ENCODE measurements at places on chromosomes 12 and 14.

DNA sequence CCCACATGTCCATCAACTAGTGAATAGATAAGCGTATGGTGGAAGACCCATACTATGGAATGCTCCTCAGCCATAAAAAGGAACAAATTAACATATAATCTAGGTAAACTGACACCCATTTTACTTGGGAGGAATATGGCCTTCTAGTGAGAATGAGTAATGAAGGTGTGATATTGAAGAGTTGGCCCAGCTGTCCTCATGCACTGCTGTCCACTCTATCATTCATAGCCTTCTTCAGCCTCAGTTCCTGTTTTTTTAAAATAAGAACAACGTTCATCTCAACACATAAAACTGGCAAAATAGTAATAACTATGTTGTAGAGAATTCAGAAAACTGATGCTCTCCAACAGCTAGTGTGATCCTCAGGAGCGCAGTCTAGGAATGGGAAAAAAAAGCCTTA, 26.5 kb upstream of the OXA1L start:
- DNase-seq = no peak

DNA sequence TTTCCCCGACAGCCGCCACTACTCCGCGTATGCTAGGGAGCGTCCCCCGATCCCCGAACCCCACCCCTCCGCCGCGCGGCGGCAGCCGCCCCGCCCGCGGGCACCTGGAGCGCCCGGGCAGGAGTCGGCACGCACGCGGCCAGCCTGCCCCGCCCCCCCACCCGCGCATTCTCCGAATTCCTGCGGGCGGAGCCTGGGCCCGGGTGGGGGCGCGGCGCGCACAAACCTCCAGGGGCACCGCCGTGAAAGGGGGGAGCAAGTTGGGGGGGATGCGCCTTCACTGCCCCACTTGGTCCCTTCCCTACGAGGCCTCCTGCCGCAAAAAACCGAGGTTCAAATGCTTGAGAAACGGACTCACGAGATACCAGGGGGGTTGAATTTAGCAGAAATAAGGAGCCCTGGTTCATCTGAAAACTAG, 1.7 kb downstream of the AJUBA start:
- no peak for DNase-seq

GRCh38 chr14:69543341-69544115, 31.1 kb downstream of the CCDC177 start:
- DNase-seq = peak; percentile 80

- DNase-seq = no peak
Measured at GRCh38 chr14:77195766-77196165, 14.2 kb downstream of the TMEM63C start.

DNA sequence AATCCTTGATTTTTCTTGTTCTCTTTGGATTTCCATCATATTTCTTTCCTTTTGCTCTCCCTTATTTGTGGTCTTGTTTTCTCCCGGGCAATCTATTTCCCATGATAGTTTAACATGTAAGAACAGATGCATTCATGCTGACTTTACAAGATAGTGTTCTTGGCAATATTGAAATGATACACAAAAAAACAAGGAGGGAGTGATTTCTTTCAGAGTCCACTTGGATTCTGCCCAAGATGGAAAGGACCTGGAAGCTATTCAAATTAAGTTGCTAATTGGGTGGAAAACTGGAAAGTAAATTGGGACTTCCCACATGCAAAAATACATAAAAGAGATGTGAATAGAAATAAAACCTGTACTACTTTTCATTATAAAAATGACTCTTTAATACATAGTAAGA, 14.4 kb upstream of the YARS2 start:
- DNase-seq = no peak

- DNase-seq = no peak
Measured at GRCh38 chr12:62306569-62307530, 46.6 kb downstream of the USP15 start.

GRCh38 chr12:1131811-1132224, 140.8 kb downstream of the ERC1 start:
- no peak for DNase-seq

DNA sequence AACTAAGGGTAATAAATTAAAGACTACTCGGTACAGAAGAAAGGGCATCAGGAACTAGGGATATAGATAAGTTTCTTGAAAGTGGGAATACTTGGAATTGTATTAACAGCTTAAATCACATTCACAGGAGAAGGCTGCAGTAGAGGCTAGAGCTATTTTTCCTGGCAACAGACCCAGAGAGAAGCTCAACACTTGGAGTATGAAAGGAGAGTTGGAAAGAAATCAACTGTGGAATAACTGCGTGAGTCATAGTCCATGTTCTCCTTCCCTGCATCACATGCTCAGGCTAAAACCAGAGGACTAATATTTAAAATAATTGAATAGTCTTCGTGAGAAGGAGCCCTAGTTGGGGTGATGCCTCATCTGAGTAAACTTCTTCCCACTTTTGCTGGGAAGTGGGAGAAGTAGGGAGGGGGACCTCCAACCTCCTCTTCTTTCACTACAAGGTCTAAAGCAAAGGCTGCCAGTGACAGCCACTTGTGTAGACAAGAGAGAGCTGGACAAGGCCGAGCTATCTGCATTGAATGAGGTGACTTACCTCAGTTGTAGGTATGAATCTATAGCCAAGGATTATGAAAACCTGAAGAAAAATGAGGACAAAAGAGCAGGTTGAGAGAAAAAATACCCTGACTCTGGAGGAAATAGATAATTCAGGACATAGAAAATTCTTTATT, 32.7 kb downstream of the DYRK2 start:
- no peak for DNase-seq

- DNase-seq = no peak
Measured at GRCh38 chr12:95549392-95550084, 1.7 kb downstream of the USP44 start.

DNA sequence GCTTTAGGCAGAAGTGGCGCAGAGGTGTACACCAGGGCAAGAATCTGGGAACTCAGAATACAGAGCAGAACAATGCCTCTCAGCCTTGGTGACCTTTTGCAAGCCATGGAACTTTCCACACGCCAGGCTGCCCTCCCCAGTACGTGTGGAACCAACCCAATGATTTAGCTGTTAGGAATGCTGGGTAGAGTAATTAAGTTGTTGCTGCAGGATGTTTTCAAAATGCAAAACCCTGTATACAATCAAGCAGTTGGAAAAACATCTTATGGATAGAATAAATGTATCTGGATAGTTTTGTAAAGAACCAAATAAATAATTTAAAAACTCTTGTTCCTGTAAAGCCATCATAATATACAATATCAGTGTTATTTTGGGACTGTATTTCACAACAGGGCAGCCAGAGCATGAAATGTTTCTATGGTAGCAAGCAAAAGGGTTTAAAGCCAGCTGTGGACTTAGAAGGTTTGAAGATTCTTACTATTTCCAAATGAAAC, 19.4 kb downstream of the PPP1R36 start:
- DNase-seq = no peak

DNA sequence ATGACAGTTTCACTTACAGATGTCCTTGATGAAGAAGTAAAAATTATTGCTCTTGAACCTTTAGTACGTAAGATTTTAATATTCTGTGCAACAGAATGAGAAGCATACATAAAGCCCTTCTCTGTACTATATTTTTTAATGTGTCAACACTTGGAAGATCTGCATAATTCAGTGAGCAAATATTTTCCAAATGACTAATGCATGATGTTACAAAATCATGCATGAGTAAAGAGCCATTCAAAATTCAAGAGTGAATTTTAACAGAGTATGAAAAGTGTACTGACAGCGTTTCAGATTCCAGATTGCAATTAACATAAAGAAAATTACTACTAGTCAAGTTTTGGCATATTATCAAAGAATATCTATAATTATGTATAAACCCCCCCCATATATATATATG, 101.4 kb upstream of the BBS10 start:
- no peak for DNase-seq
